ENCODE measurements at places on chromosomes 5 and 9.

DNA sequence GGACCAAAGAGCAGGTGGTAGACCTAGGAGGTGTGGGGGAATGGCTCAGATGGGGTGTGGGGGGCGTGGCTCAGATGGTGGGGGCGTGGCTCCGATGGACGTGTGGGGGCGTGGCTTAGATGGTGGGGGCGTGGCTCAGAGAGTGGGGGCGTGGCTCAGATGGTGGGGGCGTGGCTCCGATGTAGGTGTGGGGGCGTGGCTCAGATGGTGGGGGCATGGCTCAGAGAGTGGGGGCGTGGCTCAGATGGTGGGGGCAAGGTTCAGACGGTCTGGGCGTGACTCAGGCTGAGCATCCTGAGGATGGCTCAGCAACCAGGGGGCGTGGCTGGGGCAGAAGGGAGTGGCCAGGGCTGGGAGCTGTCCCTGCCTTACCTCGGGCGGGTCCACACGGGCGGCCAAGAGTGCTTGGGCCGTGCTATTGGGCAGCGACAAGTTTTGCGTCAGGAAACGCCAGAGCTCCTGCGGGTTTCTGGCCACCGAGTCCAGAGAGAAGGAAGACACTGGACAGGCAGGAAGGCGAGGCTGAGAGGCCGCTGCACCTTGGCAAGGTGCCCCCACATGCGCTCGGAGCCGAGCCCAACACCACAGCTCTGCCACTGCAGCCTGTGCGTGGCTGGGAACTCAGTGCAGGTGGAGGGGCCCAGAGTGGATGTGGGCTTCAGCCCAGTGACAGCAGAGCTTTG, 5.9 kb downstream of the ABCA2 start:
- peak; percentile 71 for DNase-seq

DNA sequence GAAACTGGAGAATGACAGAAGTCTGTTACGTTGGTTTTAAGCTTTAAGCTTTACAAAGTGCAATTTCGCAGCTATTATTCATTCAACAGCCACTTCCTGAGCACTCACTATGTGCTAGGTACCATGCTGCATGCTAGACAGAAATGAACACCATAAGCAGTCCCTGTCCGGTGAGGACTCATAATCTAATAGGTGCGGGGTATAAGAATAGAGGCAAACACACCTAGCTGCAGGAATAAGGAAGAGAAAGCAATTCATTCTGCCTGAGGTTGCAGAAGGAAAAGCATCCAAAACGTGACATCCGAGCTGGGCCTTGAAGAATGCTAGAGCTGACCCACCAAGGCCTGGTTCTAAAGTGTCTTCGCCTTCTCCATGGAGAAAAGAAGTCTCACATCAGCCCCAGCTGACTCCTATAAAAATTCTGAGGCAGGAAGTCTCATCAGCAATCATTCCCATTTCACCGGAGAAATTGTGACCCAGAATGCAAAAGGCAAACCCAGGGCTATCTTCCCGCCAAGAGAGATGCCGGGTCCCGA, 542 bp downstream of the FKBP15 start:
- DNase-seq = no peak

DNA sequence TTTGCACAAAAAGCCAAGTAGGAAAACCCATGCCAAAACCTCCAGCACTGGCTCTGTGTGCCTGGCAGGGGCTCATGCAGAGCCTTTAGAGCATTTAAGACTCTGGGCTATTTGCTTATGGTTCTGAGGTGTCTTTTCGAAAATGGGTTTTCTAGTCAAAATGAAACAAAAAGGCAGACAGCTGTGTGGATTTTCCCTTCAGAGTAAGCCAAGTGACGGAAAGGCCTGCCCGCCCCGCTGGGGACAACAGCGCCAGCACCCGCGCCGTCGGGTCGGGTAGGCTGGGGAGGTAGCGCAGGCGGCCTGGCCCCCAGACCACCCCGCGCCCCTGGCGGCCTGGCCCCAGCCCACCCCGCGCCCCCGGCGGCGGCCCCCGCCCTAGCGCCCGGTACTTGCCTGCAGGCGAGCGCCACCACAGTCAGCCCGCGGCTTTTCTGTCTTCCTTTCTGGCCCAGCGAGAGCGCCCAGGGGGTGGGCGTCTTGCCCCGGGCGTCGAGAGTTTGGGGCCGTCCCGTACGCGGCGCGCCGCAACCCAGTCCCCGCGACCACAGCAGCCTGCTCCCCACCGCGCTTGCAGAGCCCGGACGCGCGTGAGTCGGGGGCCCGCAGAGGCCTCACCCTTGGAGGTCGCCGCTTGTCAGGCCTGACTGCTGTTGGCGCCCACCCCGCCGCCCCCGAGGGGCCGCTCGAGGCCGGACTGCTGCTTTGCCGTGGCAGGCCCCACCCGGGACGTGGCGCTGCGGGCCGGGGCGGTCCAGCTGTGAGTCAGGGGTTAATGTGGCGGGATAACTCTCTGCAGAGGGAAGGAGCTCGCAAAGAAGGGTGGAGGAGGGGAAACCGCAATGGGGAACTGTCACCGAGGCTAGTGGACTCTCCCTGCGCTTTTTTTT, at the start of gene TICAM2:
TSS of gene TICAM2 (minus strand) at position 779 of the 890 bp plus-strand sequence. CDS start 21,223 bp downstream, outside the sequence.
- DNase-seq = peak; percentile 49

DNA sequence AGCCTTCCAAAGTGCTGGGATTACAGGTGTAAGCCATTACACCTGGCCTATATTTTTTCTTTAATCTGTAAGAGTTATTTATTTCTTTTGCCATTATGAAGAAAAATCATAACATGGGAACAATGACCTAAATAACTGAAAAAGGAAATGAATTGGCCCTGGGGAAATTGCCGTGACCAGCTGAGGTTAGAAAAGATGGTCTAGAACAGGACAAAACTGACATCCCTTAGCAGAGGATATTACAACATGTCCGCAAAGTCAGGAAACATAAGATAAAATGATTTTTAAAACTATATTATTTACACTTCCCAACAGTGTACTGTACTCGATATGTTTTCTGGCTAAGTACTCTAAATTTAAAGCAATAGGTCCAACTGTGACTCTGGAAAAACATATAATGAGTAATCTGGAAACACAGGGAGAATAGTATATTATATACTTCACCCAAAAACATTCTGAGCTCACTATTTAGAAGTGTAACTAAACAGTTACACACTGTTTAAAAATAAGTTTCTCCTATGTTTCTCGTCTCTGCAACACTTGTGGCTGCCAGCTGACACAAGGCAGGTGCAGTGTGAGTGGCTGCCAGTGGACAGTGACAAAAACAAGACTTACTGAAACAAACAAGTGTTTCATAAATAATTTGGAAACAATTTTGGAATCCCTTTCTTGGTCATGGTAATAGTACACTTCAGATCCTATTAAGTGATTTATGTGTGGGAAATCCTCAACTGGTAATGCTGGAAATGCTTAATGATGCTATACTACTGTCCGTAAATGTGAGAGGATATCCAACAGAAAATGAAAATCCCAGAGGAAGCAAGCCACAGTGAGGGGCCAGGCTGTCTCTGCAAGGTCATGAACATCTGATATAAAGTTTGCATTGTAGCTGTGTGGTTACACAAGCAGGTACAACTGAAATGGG, 69.1 kb downstream of the C9orf85 start:
- DNase-seq = no peak

DNA sequence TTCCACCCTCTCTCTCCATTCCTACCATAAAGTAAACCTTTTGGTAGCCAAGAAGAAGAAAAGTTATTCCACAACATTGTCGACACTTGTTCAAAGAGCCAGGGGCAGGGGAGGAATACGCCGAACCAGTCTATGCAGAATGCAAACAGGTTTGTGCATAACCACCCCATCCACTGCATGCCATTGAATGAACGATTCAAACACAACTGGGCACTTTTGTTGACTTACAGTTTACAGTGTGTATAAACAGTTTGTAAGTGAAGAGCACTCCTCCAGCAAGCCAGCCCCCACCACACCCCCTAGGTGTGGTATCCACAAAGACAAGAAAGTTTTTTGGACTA, 6.8 kb upstream of the S1PR3 start:
- DNase-seq = no peak

- DNase-seq = no peak
Measured at GRCh38 chr5:157558041-157558595, 17.5 kb downstream of the ADAM19 start.

DNA sequence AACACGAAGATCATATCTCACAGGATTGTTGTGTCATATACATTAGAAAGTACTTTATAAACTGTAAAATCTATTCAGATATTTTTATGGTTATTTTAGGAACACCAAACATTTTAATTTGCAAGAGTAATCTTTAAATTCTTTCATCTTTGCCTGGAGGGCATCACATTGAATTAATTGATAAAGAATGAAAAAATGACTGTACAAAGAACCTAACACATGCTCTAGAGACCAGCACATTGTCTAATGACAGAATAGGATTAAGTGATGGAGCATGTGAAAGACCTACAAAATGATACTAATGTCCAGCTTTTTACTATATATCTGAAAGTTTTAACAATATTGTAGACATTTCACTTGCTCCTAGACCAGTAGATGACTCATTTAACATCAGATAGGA, 88.0 kb downstream of the ZSWIM6 start:
- DNase-seq = no peak

DNA sequence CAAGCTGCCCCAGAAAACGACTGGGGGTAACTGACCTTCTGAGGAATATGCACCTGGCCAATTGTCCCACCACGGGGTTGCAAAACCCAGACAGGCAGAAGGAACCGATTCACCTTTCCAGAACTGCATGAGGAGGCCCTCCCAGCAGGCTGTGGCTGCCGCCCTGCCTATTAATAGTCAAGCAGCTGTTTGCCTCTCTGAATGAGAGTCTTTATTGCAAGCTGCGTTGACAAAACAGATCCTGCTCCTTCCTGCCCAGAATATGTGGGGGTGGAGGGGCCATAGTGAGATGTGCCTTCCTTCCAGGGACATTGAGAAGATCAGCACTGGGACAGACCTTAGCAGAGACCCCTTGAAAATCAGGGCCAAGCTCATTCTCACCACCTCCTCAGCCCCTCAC, 18.3 kb upstream of the TCOF1 start:
- DNase-seq = no peak

DNA sequence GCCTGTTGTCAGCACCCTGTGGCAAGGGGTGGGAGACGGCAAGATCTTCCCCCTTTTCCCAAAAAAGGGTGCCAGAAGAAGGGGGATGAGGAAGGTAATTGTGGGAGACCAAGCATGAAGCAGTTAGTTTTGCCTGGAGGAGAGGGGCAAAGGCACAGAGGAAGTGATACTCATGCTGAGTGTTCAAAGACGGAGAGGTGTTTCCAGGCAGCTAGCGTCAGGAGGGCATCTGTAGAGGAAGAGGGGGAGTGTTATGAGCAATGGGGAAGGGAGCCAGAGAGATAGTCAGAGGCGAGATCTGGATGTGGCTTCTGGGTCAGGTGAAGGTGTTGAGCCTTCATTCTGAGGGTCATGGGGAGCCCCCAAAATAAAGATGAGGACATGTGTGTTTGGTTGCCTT, 26.9 kb upstream of the ADAM19 start:
- no peak for DNase-seq
